ENCODE measurements at places on chromosomes 4 and X.

DNA sequence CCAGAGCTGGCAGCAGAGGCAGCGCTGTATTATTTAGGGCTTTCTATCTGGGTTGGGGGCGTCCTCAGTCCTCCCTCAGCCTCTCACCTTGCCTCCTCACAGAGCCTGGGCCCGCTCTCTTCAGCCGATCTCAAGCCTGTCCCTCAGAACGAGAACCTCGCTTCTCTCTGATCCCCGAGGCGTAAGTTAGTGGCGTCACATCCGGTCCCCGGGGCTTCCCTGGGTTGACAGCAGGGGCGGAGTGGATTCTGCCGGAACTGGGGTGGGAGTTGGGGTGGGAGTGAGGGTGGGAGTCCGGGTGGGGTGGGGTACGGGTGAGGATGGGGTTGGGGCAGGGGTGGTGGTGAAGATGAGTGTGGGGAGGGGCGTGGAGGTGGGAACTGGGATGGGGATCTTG, at the start of gene MAGEA10:
Gene MAGEA10 (minus strand): TSS at position 190 of the 397 bp plus-strand sequence. CDS start 2,957 bp downstream, outside the sequence.
- DNase-seq, result no peak

GRCh38 chrX:119158226-119158625, 30.6 kb upstream of the KIAA1210 start:
- no peak for DNase-seq

- no peak for DNase-seq
Measured at GRCh38 chrX:21354725-21355124, 19.5 kb upstream of the CNKSR2 start.

- DNase-seq, result no peak
Measured at GRCh38 chrX:20514358-20514757, 247.6 kb upstream of the RPS6KA3 start.

DNA sequence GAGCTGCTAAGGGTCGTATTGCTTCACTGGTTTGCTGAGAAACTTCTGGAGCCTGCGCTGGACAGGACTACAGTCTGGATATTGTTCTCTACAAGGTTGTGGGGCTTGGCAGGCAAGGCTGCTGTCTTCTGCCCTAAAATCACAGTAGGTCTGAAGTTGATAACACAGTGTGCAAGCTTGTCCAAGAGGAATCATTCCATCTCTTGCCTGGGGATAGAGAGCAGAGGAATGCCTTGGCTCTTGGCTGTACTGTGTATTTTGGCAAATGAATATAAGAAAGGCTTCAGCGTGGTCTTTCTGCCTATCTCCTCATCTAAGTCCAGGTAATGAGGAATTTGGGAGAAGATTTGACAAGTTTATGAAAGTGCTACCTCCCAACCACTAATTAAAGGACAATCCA, 9.4 kb upstream of the RASL11B start:
- DNase-seq, result no peak

DNA sequence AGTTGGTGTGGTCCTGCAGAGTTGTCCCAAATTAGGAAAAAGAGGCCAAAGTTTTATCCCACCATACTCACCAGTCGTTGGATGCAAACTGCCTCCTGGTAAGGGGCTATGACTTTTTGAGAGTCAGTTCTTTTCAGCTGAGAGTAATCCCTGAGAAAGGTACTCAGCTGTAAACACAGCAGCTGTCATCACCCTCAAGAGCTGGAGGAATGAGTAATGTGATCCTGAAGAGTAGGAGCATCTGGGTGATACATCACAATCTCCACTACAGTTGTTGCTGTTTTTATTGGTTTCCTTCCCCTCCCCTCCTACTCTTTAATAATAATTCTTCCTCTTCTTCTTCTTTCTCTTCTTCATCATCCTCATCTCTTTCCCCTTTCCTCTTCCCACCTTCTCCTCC, 5.7 kb downstream of the MAGEE1 start:
- DNase-seq, result no peak

- no peak for DNase-seq
Measured at GRCh38 chr4:108052558-108053120, 63.0 kb downstream of the HADH start.

DNA sequence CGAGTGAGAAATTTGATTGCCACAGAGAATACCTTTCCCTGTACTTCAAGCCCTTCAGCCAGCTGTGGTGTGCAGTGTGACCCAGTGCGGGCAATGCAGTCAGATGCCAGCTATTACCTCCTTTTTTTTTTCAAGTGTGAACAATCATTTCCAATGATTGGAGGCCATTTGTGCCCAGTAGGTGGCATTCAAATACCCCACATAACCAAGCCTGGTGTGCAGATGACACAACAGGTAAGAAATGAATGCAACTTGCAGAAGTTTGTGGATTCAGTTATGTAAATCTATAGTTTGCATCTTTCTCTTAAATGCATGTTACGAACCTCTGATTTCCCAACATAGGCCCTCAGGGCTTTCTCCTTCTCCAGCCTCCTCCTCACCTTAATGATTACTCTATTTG, 98.0 kb downstream of the CLCN4 start:
- no peak for DNase-seq

- DNase-seq, result no peak
Measured at GRCh38 chrX:97126020-97126419, 242.3 kb downstream of the RPA4 start.

DNA sequence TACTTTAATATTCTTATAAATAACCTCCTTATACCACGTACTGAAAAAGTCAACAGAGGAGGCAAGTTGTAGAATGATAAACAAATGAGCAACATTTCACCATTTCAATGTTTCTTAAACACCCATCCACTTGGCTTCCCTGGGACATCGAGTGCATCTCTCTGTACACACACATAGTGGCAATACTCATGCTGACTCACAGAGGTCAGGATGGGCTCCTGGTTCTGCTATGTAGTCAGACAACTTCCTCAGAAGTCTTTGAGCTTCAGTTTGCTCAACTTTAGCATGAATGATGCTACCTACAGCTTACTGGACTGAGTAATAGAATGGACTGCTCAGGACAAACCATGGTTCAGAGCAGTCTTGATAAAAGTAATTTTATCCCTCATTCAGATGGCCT, 56.9 kb downstream of the MAD2L1 start:
- no peak for DNase-seq

DNA sequence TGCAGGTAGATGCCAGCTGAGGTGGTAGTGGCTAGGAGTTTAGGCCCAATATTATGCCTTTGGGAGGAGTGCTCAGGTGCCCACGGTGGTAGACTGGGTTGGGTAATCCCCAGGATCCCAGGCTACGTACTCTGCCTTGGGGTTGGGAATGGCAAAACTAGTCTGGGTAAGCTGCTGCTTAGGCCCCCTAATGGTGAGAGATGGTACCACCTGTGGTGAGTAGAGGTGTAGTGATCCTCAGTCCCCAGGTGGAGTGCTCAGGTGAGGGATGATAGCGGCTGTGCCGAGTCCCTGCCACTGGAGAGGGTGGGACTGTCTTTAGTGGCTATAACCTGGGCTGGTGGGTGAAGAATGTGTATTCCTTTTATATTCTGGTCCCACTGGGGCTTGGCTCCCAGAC, 75.2 kb downstream of the IL1RAPL2 start:
- peak; percentile 2 for DNase-seq

DNA sequence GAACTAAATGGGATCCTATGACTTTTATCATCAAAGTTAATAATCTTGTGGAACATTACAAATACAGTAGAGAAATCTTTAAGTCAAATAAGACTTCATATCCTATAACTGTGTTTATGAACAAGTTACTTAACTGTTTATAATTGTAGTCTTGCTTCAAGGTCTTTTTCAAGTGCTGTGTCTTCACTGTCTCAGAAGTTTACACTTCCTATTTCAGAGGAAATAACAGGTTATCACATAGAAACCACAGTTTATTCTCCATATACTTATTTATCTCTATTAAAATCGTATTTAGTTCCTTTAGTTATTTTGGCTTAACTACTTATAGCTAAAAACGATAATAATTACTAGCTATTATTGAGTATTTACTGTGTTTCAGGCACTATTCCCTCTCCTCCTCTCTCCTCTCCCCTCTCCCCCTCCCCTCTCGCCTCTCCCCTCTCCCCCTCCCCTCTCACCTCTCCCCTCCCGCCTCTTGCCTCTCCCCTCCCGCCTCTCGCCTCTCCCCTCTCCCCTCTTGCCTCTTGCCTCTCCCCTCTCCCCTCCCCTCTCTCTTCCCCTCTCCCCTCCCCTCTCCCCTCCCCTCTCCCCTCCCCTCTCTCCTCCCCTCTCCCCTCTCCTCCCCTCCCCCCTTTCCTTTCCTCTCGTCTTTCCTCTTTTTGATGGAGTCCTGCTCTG, 63.7 kb downstream of the RBPJ start:
- no peak for DNase-seq

- no peak for DNase-seq
Measured at GRCh38 chr4:168755598-168756477, 254.2 kb downstream of the CBR4 start.

DNA sequence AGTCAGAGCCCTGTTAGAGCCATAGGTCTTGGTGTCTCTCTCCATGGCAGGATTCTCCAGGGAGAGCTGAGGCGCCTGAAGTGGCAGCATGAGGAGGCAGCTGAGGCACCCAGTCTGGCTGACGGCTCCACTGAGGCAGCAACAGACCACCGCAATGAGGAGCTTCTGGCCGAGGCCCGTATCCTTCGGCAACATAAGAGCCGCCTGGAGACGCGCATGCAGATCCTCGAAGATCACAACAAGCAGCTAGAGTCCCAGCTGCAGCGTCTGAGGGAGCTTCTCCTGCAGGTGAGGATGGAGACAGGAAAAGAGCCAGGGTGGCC, 32.9 kb downstream of the TAF7L start:
- DNase-seq, result no peak

DNA sequence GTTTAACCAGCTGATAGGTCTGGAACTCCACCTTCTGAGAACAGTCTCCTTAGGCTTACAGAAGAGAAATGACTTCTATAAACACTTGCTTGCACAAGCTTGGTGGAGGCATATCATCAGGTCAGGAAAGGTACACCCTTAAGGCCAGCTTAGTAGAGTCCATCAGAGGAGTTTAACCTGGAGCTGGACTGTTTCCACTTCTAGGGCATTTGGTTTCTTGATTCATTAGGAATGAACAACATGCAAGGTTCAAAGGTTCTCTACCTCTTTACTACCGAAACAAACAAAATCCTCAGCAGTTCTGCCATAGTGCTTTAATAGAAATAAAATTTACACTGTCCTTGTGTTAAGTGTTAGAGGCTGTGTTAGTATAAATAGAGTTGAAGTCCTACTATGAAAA, 171.4 kb upstream of the NPY2R start:
- DNase-seq, result no peak

- DNase-seq, result no peak
Measured at GRCh38 chrX:9859711-9860555, 73.7 kb downstream of the SHROOM2 start.

DNA sequence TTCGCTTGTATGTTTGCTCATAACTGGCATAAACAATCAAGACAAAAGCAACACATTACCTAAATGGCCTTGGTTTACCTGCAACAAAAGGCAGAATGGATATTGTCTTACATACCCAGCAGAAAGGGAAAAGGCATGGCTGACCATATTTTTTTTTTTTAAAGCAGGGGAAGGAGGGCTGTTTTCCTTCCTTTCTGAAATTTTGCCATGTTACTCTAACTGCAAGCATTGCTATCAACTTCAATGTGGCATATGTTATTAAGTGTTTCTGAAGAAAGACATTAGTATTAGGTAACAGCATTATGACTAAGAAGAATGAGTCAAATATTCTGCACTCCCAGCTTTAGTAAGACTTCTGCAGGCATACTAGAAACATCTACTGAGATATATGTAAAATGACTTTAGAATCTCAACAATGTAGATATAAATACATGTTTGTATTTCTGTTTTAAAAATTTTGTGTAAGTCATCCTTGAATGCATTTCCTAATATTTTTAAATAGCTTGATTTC, 512.6 kb upstream of the FAM241A start:
- DNase-seq, result no peak

DNA sequence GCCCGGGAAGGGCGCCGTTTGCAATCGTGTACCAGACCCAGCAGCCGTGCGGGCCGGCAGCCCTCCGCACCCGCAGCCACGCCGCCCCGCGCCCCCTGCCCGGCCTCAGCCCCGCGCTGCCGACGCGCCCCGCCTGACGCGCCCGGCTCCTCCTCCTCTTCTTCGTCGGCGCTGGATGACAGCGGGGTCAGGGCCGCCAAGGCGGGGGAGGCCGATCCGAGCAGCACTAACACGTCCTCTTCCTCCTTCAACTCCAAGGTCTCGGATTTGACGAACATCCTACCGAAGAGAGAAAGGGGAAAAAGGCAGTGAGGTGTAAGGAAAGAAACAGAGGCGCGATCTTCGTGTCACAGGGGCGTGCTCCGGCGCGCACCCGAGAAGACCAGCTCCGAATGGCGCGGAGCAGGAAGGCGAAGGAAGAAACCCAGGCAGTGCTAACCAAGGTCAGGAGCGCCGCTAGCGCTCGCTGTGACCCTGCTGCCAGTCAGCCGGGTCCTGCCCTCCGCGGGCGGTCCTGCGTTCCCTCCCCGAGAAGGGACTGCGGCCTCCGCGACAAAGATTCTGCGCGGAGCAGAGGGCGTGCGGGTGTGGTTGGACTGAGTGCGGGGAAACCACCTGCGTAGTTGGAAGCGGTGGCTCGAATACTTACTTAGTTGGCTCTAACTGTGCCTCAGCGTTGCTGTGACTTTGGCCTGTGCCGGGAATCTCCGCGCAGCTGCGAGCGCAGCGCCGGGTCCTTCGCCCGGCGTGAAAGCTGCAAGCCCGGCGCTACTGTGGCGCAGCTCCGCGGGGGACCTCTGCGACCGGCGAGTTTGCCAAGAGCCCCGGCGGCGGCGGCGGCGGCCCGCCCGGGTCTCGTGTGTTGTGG, 548 bp downstream of the NEUROG2 start:
- DNase-seq, result peak; percentile 62

- DNase-seq, result no peak
Measured at GRCh38 chr4:169603312-169603711, 9.1 kb downstream of the NEK1 start.

DNA sequence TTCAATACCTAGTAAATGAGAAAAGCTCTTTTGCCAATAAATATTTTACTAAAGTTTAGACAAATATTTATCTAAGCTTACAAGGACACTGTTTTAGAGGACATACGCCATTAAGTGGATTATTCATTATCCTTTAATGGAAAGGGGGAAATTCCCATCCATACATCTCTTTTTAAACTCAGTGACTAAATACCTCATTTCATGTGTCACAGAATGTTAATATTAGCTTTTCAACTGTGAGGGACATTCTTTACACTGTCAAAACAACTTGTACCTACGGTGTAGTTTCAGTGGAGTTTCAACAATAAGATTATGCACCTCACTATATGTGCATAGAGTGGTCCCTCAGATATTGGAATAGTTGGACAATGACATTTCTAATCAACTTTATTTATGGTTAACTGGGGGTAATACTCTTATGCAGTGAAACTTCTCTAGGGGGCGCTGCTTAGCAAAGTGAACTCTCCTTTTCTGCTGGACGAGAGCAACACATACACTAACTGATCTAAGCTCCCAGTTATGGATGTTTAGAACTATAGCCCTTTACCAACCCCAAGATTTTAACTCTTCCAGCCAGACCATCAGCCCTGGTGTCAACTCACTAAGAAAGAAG, 9.7 kb downstream of the HS6ST2 start:
- DNase-seq, result no peak

- no peak for DNase-seq
Measured at GRCh38 chr4:152605641-152606335, 69.9 kb upstream of the FBXW7 start.

DNA sequence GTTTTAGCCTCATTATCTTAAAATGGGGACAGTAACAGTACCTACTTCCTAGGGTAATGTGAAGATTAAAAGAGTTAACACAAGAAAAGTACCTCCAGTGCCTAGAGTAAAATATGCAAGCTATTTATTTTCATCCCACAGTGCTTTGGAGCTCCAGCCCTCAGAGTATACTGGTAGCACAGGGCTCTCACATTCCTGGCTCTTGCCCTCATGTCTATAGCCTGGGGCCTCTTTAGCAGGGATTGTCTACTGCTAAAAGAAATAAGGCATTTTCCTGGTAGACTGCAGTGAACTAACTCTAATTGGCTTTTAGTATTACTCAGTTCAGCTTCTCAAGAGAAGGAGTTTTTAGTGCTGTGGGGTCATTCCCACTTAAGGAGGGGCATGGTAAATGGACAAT, 60.8 kb downstream of the RRAGB start:
- no peak for DNase-seq

All from activated CD4-positive, alpha-beta T cell treated with anti-CD3 and anti-CD28 coated beads for 48 hours (primary cell).